Activated CD4-positive, alpha-beta T cell treated with anti-CD3 and anti-CD28 coated beads, Interleukin-2, amount 50 U/mL, for 48 hours (primary cell): ENCODE measurements at places on chromosomes 16 and 17.
A peak's percentile ranks its signal among the peaks of the same experiment; 100 is the strongest.

GRCh38 chr17:67779098-67779672 lies 46.1 kb upstream of the BPTF start:
- DNase-seq: peak; percentile 18

DNA sequence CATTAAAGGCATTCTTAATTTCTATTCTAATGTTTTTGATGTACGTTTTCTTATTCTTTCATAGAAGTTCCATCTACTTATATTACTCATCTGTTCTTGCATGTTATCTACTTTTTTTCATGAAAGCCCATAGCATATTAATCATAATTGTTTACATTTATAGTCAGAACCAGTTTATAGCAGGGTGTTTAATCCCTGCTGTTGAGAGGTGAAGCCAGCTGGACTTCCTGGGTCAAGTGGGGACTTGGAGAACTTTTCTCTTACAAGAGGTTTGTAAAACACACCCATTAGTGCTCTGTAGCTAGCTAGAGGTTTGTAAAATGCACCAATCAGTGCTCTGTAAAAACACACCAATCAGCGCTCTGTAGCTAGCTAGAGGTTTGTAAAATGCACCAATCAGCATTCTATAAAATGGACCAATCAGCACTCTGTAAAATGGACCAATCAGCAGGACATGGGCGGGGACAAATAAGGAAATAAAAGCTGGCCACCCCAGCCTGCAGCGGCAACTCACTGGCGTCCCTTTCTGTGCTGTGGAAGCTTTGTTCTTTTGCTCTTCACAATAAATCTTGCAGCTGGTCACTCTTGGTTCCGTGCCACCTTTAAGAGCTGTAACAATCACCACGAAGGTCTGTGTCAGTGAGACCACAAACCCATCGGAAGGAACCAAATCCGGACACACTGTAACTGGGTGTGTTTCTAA lies 120.6 kb downstream of the TANC2 start:
- DNase-seq: no peak

GRCh38 chr16:89370601-89371000 lies 119.8 kb downstream of the ANKRD11 start:
- no peak for DNase-seq

DNA sequence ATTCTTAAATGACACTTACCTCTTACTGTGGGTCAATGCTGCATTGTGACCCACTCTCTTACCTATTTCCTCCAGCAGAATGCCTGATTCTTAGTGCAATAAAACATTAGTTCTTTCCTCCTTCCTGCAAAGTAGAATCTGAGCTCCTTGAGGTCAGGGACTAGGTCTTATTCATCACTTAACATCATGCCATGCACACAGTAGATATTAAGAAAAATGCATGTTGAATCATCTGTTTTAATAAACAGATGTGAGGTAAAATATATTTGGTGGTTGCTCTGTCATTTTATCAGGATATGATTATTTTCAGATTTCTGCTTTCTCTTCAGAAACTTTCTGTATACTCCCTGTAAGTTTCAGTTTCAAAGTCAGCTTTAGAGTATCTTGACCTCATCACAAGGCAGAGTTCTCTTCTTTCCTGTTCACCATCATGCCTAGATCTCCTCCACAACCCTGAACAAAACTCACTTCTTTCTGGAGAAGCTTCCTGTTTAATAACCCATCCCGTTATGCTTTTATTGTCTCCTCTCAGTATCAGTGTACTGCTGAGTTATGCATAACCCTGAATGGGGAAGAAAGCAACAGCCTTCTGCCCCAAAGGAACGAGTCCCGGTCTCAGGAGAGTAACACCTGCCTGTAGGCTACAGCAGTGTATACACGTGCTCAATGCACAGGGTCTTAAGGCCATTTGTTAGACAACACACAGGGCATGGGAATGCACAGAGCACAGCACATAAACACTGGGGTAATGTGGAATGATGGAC lies 30.3 kb upstream of the SUPT4H1 start:
- DNase-seq: no peak

GRCh38 chr17:32794533-32795246 lies 82.2 kb downstream of the MYO1D start:
- DNase-seq: no peak

DNA sequence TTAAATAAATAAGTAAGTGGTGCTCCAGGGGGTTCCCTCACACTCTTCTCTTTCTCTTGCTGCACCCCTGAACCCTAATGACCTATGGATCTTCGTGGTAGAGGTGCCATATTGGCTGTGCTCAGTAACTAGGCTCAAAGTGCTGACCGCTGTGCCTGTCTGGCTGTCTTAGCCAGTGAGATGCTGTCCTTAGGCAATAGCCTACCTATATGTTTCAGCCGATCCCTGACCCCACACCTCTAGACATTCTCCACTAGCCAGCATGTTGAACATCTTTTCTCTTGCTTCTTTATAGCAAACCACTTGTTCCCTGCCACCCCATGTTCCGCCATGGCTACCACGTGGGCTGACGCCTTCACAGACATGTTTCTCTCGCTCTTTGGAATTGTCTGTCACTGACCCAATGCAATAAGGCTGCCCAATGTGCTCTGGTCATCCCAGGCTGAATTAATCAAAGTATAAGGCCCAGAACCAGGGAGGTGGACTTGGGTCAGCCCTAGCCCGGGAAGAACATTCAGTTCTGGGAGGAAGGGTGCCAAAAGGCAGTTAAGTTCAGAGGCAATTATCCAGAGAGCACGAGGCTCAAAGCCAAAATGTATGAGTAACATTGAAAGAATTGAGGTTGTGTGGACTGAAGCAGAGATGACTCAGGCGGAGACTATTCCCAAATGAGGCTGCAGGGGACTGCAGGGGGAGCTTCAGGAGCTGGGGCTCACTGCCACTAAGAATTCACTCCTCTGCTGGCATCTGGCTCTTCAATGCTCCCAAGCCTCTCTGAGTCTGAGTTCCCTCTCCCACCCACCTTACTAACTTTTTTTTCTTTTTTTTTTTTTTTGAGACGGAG lies 28.7 kb upstream of the TNRC6A start:
- no peak for DNase-seq
